ENCODE measurements at places on chromosomes 2 and 18.
A peak's percentile ranks its signal among the peaks of the same experiment; 100 is the strongest.

DNA sequence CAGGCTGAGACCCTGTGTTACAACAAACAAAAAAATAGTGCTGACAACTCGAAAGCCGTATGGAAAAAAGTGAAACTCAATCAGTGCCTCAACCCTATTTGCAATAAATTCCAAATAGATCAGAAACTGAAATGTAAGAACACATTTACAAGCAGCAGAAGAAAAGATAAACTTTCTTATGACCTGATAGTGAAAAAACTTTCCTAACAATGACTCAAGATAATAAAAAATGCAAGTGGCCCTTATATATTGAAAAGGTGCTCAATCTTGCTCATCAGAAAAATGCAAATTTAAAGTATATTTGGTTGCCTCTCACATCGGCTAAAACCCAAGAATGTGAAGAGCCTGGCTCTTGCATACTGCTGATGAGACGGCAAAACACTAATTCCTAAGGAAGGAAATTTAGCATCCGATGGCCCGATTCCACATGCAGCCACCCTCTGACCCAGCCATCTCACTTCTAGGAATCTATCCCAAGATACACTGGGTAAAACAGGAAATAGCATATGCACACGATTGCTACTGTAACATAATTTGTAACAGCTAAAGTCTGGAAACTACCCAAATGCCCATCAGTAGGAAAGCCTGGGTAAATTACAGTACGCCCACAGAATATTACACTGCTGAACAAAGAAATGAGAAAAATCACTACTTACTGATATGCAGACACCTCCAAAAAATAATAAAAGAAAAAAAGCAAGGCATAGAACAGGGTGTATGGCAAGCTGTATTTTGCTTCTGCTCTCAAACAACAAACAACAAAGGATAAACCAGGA, 56.8 kb downstream of the HDLBP start:
- no peaks in the 10 kb centered on the region for H3K4me1 ChIP-seq
- no peaks in the 10 kb centered on the region for H3K27me3 ChIP-seq

- DNase-seq, result no peak
- H3K36me3 ChIP-seq, result no peaks in the 10 kb centered on the region
- H3K27ac ChIP-seq, result peak overlapping the region; percentile 91
- H3K4me1 ChIP-seq, result peaks cover 22% of the 10 kb centered on the region
- H3K4me3 ChIP-seq, result peak overlapping the region; percentile 82
Observed at GRCh38 chr18:13138420-13139139, 80.0 kb upstream of the LDLRAD4 start.

- H3K4me1 ChIP-seq, result peaks cover 30% of the 10 kb centered on the region
- H3K27ac ChIP-seq, result no peak overlapping the region
- no peaks in the 10 kb centered on the region for H3K36me3 ChIP-seq
- no peak overlapping the region for H3K4me3 ChIP-seq
Observed at GRCh38 chr2:66576311-66576560, 141.3 kb downstream of the MEIS1 start.

DNA sequence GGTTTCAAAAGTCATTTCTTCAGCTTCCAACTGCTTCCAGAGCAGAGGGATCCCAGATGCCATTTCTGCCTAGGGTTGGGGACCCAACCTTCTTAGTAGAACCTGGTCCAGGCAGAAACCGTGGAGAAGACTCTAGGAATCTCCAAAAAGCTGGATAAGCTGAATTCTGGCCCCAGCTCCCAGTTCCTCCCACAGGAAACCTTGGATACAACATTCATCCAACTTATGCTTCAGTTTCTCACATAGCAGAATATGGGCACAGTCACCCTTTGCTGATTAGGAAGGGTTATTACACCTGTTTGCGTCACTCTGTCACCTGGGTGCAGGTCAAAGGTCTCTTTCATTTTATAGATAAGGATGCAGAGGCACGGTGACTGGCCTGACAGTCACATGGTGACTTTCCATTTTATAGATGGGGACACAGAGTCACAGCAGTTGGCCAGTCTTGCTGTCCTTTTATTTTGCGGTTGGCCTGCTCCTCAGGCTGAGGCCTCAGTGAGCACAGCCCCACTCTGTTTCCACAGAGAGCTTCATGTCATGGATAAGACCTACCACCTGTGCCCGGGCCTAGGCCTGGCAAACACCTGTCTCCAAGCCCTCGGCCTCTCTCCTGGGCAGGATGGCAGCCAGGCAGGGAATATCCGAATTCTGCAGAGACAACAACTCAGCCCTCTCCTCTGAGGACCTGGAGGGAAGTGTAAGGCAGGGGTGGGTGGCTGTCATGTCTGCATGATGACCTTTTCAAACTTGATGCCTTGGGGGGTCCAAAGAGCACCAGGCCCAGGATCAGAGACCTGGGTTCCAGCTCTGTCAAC, 148.8 kb downstream of the SMAD7 start:
- H3K27ac ChIP-seq, result no peak overlapping the region
- no peaks in the 10 kb centered on the region for H3K4me1 ChIP-seq
- H3K27me3 ChIP-seq, result no peaks in the 10 kb centered on the region
- DNase-seq, result no peak
- H3K4me3 ChIP-seq, result no peak overlapping the region
